ENCODE measurements at places on chromosomes 6 and 20.
A peak's percentile ranks its signal among the peaks of the same experiment; 100 is the strongest.

DNA sequence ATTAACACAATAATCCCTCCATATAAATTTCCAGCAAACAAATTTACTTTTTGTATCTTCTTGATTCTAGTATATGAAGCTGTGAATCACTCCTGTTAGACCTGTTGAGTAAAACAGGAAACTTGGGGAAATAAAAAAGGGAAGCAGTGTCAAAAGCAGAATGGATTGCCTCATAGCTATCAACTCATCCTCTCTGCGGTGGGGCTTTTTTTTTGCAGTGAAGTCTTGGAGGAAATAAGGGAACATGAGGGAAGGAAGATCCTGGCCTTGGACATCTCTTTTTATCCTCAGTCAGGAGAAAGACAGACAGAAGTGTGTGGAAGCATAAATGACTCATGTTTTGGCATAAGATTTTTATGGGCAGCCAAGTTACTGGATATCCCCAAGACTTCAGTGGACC is 332.5 kb downstream of the TFAP2A start:
- no peak for DNase-seq

DNA sequence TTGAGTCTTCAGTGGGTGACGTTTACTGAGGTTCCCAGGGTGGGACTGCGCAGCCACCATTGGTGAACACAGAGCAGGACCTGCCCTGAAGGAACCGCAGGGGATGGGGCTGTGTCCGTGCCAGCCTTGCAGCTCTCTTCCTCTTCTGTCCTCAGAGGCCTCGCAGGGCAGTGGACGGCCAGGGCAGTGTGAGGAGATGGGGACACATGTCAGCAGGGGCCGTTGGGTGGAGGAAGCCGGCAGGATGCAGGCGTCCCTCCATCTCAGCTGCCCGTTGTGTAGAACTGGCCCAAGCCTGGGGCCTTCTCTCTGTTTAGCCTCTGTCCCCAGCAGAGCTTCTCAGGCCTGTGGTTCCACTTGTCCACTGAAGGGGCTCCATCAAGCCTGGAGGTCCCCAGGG is 53.6 kb upstream of the SMOC2 start:
- no peak for DNase-seq

- no peak for DNase-seq
Measured at GRCh38 chr20:23966927-23967615, 21.5 kb downstream of the GGTLC1 start.

DNA sequence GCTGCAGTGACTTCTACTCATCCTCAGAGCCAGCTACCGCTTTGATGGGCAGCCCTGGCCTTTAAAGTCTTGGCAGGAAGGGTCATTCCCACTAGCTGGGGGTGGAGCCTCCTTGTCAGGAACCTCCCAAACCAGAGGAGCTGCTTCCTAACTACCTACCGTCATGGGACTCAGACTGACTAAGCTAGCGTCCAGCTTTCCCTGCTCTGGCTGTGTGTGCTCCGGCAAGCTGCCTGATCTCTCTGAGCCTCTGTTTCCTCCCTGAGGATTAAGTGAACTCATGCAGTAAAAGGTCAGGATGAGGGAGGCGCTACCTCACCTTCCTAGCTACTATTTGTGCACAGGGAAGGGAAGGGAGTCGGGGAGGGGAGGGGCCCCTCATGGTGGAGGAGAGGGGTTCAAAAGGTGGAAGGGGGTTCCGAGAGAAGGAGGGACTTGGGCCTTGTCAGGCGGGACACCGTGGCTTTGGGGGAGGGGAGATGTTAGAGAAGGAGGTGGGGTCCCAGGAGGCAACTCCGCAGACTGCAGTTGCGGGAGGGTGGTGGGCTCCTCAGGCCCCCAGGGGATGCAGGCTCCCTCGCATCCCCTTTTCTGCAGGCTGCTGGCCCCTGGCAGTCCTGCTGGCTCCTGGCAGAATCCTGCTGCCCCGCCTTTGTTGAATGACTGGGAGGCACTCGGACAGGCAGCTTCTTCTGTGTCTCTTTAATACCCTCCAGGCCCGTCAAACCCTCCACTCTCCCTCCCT is 9.8 kb downstream of the DUSP15 start:
- DNase-seq = no peak

GRCh38 chr20:24612799-24613775 is 143.7 kb downstream of the SYNDIG1 start:
- DNase-seq = no peak

GRCh38 chr6:127069659-127070279 is 48.7 kb upstream of the RSPO3 start:
- DNase-seq = peak; percentile 52

DNA sequence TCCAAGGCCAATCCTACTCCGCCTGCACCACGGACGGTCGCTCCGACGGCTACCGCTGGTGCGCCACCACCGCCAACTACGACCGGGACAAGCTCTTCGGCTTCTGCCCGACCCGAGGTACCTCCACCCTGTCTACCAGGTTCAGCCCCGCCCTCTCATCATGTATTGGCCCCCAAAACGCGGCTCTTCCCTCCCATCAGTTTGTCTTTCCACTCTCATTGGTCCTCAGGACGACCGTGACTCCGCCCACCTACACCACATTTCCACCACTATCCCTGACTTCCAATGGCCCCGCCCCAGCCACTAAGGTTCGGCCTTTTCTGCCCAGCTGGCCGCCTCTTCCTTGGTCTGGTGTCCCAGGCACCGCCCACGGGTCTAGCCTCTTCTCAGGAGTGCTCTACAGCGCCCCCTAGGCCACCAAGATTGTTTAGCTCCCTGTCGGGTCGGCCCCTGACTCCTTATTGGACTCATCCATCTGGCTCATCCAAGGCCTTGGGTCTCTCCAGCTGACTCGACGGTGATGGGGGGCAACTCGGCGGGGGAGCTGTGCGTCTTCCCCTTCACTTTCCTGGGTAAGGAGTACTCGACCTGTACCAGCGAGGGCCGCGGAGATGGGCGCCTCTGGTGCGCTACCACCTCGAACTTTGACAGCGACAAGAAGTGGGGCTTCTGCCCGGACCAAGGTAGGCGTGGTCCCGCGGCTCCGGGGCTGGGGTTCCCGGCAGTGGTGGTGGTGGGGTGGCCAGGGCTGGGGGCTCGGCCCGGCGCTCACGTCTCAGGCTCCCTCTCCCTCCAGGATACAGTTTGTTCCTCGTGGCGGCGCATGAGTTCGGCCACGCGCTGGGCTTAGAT is 3.1 kb downstream of the MMP9 start:
- peak; percentile 55 for DNase-seq

GRCh38 chr6:106133040-106133439 is 46.9 kb downstream of the PRDM1 start:
- peak; percentile 61 for DNase-seq

- DNase-seq = no peak
Measured at GRCh38 chr6:46563924-46564323, 72.7 kb upstream of the RCAN2 start.

DNA sequence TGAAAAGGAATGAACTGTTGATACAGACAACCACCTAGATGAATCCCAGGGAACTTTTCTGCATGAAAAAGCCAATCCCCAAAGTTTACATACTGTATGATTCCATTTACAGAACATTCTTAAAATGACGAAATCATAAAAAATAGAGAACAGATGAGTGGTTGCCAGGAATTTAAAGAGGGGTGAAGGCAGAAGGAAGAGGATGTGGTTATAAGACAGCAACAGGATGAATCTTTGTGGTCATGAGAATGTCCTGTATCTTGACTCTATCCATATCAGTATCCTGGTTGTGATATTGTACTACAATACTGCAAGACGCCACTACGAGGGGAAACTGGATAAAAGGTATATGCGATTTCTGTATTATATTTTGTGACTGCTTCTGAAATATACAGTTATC is 70.1 kb upstream of the EMILIN3 start:
- DNase-seq = no peak

DNA sequence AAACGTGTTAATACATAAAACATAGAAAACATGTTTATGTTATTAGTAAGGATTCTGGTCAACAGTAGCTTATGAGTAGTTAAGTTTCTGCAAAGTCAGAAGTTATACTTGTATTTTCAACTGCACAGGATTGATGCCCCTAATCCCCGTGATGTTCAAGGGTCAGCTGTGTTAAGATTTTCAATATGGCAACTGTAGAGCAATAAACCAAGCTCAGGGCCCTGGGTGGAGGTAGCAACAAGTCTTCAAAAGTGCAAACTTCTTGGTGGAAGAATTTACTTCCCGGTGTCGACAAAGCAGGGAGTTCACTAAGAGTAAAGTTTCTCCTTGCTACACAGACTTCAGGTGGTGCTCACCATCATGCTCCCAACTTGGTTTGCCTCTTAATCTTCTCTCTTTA is 4.1 kb upstream of the BCAS1 start:
- DNase-seq = no peak

DNA sequence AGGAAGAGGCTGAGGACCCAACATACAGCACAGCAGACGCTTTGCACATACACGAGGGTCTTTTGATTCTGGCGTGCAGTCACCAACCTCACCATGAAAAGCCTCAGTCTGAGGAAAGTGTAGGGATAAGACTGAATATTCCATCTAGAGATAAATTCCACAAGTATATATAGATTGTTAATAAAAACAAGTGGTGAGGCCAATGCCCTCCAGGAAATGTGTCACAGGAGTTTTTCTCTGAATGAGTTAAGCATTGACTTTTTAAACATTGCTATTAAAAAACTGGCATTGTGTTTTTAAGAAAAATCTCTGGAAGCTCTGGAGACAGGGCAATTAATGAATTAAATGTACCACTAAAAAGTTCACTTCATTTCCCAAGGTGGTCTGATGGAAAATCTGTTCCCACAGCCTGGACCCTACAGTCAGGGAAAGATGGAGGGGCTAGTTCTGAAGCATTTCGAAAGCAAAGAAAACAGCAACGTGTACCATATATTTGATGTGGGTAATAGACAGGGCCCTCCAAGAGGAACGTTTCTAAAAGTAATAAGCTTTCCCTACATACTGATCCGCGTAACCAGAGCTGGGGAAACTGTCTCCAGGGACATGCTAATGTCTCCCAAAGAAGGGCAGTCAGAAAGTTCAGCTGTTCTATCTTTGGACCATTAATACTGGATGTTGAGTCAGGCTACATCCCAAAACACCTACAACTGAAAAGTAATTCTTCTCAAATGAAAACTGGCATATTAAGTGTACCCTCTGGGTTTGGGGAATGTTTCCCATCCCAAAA is 301.1 kb downstream of the FOXC1 start:
- no peak for DNase-seq

DNA sequence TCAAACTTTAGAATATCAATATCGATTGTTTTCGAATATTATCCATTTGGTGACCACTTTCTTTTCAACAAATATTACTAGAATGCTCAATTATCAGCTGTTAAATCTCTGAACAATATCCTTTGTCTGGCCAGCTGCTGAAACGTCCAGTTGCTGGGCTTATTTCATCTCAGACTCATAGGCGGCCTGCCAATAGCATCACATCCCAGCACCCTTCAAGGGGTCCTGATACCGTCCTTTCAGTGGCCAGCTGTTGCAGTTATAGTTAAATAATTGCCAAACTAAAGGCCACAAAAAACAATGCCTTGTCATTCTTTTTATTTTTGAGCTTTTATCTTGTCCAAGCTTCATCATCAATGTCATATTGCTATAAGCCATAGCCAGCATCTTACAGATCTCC is 1006.8 kb upstream of the MANEA start:
- DNase-seq = no peak

- DNase-seq = no peak
Measured at GRCh38 chr6:55003719-55004430, 157.3 kb downstream of the FAM83B start.

Data from A673 (cell line).